H1 (cell line): ENCODE measurements at places on chromosomes 2 and 18. TPM values are rescaled to one million over a fixed set of nuclear protein-coding genes. Genes with fewer than 3 reads are reported as not detected.

Gene TSPYL6
- not detected in 2 replicates for total RNA-seq

Gene LYG2
- total RNA-seq = not detected in 2 replicates

Gene KATNAL2
- 8.8 and 15.2 TPM in 2 replicates for total RNA-seq

GRCh38 chr2:16248571-16249105 is 308.3 kb downstream of the MYCN start:
- peak; percentile 42 for DNase-seq

- no peak for DNase-seq
Measured at GRCh38 chr2:230068016-230068650, 591 bp downstream of the SLC16A14 start.

DNA sequence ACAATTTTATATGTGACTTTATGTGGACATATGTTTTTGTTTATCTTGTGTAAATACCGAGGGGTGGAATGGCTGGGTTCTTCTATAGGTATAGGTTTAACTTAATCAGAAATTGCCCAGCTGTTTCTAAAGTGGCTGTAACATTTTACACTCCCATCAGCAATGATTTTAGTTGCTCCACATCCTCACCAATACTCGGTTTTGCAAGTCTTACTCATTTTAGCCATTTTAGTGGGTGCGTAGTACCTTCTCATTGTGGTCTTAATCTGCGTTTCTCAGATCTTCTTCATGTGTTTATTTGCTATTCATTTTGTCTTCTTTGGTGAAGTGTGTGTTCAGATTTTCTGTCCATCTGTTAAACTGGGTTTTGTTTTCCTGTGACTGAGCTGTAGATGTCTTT is 95.4 kb upstream of the BCL2L11 start:
- DNase-seq = no peak

GRCh38 chr2:232235716-232236115 is 142.8 kb upstream of the ALPP start:
- DNase-seq = no peak

GRCh38 chr2:73776869-73777519 is 2.9 kb downstream of the DUSP11 start:
- no peak for DNase-seq
